CD4-positive, alpha-beta T cell treated with Interferon gamma for 1 hour (primary cell): ENCODE measurements at places on chromosomes 5 and 9.

GRCh38 chr9:104993291-104993963 lies 65.5 kb upstream of the ABCA1 start:
- DNase-seq: peak; percentile 22

GRCh38 chr9:114947058-114947457 lies 16.7 kb upstream of the TNFSF8 start:
- DNase-seq: no peak

DNA sequence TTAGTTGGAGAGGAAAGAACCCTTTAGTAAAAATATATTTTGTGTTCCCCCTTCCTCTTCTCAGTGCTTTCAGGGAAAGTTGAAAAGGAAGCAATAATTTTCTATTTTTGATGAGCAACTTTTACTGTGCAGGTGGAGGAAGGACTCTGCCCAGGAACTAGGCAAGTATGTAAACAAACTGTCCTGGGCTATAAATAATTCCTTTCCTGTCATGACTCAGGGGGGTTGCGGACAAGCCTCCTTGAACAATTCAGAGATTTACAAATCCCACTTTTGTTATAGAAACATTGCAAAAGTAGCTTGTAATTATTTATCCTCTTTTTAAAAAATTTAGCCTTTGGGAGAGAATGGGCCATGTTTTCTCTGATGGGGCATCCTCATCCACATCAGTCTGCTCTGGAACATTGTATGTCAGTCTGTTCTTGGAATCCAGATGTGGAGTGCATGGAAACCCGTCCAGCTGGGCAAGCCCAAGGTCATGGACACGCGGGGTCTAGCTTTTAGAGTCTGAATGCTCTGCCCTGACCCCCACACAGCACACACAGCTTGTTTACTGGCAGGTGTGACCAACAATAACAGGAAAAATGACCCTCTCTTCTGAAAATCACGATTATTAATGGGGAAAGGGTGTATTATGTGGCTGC lies 127.6 kb downstream of the GADD45G start:
- no peak for DNase-seq

GRCh38 chr5:66932457-66932856 lies 264.1 kb downstream of the CD180 start:
- DNase-seq: no peak

DNA sequence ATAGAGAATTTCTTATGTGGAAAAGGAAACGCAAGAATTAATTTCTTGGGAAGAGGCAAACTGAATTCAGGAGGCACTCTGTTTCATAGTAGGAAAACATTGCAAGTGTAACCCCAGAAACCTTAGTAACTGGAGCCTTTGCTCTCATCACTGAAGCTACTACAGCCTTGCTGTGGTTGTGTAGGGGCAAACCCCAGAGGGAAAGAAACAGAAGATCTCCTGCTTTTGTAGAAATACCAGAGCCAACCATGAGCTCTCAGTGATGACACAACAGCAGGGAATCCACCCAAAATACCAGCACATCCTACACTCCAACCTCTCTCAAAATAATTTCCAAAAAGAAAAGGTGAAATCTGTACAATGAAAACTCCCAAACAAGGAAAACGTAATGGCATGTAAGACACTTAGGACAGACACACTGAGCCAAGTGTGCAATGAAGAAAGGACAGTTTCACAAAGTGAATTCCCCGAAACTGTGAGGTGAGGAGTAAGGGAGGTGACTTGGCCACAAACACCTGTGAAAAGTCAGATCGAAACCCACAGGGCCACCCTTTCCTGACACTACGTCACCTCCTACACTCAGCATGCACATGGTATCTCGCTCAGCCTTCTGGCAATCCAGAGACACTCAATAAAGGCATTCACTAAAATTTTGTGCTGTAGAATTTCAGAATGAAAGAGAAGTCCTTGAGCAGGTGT lies 8.5 kb upstream of the ACSL6 start:
- DNase-seq: peak; percentile 66

DNA sequence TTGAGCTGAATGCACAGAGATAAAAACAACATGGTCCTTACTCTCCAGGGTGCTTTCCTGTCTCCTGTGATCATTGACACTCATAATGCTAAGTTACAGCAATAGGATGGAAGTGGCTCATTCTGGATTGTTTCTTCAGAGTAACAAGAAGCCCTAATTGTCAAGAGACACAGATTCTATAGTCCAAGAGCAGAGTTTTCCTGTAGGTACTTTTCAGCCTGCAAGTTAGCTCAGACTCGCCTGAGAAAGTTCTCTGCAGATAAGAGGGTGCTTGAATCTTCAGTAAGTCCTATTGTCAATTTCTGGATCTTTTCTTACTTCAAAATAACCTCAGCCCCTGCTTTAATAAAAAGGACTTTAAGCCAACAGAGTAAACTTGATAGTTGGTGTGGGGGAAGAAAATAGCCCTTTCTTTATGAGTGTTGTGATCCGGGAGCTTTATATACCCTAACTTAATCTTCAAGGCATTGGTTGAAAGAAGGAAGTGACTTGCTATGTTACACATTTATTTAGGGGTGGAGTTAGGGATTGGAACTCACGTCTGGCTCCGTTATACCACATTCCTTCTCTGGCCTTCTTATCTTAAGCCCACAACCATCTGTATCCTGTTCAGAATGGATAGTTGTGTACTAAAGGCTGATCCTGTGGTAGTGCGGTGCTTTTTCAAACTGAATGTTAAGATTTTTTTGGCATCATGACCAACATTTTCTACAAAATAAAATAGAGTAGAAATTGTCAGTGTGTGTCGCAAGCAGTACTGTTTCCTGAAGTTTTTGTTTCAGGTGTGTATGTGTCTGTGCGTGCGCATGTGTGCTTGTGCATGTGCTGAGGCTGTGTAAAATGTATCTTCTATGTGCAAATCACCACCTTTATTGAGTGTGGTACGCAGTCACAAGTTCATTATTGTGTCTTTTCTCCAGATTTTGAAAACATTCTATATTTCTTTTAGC lies 173.9 kb downstream of the WDR70 start:
- no peak for DNase-seq

- no peak for DNase-seq
Measured at GRCh38 chr5:164505791-164506190, 1000.4 kb downstream of the MAT2B start.

DNA sequence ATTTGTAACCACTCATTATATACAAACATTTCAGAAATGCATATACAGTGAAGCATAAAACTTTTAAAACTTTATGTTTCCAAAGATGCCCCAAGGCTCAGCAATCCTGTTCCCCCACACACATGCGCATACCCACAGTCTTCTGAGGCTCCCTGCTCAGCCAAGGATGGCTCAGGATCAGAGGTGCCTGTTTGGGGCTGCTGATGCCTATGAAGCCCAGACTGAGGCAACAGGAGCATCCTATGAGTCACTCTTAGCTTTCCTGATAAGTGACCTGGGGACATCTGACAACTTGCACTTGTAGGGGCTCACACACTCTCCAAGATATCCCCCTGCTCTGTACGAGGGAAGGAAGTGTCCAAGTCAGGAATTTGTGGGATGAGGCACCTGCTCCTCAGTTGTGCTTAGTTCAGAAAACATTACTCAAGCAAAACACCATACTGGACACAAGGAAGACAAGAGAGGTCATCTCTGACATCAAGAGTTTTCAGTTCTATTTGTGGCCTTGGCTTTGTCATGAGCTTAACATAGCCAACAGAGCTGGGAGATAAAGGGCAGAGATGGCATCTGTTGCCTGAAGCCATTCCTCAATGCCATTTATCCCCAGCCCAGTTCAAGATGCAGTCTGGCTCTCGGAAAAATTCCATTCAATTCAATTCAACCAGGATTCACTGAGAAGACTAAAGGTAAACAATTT lies 62.3 kb downstream of the NIPSNAP3B start:
- DNase-seq: no peak
